ENCODE measurements at places on chromosomes 4 and X. TPM values are rescaled to one million over a fixed set of nuclear protein-coding genes. Genes with fewer than 3 reads are reported as not detected.

GRCh38 chr4:138239491-138239890 is 2.7 kb downstream of the SLC7A11 start:
- DNase-seq, result no peak

DNA sequence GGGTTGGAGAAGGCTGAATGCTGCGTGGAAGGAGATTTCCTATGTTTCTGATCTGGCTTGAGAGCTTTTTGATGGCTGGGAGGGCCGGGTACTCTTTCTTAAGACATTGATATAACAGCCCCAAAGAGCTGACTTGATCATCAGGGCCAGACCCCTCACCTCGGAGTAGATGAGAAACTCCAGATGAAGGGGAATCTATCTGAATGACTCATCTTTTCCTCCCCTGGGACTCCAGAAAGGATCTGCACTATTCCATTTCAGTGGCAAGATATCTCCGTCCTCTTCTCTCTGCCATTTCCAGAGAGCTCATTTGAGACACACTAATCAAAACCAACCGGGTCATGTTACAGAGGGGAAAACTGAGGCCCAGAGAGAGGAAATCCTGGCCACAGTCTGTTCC is 92.9 kb upstream of the MSX1 start:
- no peak for DNase-seq

DNA sequence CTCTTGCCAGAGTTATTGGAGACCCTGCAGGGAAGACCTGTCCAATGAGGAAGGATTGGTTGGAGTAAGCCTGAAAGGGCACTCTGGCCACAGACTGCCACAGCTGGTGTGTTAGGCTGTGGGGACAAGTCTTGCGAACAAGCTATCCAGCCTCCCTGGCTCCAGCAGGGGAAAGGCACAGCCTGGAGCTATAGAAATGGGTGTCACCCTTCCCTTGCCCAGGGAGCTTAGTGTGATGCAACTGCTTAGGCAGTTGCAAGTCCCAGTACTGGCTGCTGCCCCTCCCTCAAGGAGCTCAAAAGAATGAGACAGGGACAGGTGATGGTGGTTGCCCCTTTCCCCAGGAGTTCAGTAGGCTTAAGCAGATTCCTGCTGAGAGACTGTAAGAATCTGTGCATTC is 165.7 kb upstream of the CT83 start:
- no peak for DNase-seq

DNA sequence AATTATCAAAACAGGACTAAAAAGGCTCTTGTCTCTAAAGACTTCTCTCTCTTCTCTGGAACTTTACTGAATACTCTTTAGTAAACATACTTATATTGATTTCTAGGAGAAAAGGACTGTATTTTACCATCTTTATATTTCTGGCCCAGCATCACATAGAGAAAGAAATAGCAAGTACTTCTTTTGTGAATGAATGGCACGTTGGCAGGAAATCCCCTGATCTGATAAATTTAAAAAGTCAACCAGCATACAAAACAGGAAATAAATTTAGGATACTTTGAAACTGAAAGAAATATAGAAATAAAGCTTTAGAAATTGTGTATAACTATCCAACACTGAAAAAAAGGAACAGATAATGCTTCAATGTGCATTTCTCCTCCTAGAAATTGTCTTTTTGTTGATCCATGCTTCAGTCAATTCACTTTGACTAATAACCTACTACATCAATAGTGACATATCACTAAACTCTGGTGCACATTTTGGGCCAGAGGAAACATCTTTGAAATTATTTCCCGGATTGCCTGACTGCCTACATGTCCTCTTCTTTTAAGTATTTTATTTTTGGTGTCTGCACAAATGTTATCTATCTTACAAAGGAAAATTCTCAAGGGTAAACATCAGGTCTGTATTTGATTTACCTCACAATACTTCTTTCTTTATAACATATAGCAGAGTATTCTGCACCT is 183.5 kb upstream of the FSTL5 start:
- DNase-seq, result no peak

GRCh38 chr4:4289941-4290850 is at the start of the genes LYAR and ZBTB49:
TSS of gene LYAR (minus strand) at chr4:4290154. CDS start at chr4:4283742, 6,412 bp downstream.
TSS of gene ZBTB49 (plus strand) at chr4:4290251. CDS start at chr4:4299946, 9,695 bp downstream.
- DNase-seq, result peak; percentile 89

GRCh38 chr4:28639747-28640146 is 1779.1 kb downstream of the STIM2 start:
- no peak for DNase-seq

DNA sequence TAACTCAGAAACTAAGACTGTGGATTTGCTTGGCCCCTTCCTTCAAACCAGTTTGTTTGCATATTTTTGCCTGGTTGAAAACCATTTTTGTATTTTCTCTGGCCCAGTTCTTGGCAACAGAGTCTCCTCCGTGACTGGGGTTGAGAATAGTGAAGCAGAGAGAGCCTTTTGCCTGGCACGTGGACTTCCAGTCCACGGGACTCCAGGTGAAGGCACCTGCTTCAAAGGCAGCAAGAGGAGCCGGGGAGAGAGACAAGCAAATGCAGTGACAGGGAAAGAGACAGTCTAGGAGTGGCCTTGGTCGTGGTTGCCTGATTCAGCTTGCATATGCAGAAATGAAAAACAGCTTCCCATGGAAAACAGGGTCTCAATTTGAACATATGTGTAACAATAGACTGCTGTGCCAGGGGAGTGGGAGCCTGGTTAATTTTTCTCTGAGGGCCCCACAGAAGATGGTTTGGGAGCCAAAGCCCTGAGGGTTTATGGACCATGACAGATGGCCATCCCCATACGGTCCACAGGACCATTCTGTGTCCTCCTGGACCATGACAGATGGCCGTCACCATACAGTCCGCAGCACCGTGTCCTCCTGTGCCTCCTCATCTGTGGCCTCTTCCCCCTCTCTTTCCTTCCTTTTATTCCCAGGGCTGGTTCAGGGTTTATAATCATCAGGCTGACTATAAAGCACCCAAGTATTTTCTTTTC is 272.2 kb upstream of the RASGEF1B start:
- DNase-seq, result no peak

DNA sequence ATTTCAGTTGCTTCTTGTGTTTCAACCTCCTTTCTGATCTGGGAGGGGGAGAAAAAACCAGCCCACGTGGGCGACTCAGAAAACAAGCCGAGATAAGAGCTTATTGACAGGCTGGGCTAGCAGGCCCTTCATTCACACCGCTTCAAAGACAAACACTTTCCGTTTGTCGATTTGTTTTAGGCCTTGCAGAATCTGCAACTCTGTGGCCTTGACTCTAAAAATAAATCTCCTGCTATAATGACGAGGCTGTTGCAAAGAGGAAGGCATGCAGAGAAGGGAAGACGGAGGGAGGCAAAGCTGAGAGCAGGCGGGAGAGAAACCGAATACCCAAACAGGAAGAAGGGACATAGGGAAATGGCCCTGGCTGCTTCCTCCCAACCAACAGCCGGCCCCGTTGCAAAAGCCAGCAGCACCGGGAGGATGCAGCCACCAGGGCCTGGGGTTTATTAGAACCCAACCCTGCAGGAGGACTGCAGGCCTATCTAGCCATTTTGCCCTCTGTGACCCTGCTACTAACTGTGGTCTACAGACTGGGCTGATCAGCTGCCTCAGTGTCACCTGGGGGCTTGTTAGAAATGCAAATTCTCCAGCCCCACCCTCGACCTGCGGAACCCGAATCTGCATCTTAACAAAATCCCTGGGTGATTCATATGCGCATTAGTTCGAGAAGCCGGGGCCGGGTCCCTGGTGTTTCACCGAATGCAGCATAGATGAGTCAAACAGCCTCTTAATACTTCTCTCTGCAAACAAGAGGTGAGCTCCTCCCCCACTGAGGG is 325.5 kb downstream of the BCOR start:
- DNase-seq, result no peak

DNA sequence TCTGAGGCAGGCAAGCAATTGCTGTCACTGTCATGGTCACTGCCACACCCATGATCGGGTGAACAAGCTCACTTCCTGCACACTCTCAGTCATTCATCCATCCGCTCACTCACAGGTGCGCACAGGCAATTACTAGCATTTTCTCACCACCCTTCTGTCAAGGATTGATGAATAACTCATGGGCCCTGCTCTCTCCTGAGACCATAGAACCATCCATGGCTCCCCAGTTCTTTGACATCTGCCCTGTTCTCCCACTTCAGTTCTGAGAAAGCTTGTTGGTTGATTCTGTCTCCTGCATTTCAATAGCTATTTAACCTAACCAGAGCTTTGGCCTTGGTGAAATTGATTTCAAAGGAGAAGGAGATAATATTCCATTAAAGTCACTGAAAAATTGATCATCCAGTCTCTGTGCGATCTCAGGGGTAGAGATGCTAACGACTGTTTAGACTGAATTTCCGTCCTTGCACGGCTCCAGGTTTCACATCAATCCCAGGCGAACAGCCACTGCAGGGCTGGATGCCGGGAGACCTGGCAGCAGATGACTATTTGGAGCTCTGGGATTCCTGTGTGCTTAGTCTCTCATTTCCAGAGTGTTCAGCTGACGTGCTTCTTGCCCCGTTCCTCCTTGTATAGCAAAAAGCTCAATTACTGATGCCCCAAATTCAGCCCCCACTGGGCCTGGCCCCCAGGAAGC is 36.9 kb upstream of the ADRA2C start:
- DNase-seq, result no peak

DNA sequence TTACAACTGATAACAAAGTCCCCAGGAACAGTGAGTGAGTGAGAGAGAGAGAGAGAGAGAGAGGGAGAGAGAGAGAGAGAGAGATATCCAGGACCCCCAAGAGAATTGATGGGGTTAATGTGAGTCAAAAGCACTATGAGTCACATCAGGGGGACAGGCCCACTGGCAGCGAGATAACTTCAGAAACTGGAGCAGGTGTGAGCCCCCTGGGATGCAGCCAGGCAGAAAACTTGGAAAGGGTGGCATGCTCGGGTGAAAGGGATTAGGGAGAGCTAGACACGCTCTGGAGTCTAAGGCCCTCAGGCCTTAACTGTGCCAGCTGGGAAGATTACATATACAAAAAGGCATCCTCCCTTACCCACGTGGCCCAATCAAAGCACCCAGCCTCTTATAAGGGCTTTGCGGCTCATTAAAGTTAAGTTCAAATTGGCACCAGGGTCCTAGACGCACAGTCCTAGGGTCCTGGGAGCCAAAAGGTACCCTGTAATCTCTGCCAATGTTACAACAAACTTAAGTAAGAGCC is 841 bp downstream of the ACOT9 start:
- peak; percentile 53 for DNase-seq

DNA sequence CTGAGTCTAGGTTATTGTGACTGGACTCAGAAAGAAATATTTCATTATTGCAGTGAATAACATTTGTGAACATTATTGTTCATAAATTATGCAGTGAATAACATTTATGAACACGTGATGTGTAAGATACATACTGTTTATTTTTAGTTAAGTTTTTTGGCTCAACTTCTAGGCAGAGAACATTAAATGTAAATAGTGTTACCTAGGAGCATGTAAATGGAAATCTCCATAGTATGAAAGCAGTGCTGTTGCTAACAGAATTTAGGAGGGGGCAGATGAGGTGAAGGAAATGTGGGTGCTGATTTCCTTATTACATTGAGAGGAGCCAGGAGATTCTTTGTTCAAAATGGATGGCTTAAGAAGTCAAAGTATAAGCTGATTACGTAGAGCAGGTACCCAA is 45.0 kb downstream of the HTT start:
- no peak for DNase-seq

DNA sequence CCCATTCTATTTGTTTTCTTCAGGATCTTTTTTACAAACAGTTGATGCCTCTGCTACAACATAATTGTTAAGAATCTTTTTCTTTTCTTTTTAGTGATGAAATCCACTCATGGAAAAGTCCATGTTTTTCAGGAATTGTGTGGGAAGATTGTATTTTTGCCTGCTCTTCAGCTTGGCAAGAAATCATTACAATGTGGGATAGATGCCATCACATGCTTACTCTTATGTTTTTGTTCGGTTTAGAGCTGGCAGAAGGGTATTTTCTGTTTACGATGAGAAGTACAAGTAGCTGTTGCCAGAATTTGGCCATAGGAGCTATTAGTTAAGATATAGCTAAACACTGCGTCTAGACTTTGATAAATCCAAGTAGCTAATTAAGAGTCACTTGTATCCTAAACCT is 2585.3 kb downstream of the ARAP2 start:
- no peak for DNase-seq

- no peak for DNase-seq
These were observed 34.1 kb upstream of the AFF2 start for GRCh38 chrX:148466292-148466691.

GRCh38 chr4:185122681-185123345 is 20.3 kb upstream of the SLC25A4 start:
- no peak for DNase-seq

CNKSR2 gene
- 1.9 TPM for polyA plus RNA-seq

GYPE gene
- 4.2 TPM for polyA plus RNA-seq

DNA sequence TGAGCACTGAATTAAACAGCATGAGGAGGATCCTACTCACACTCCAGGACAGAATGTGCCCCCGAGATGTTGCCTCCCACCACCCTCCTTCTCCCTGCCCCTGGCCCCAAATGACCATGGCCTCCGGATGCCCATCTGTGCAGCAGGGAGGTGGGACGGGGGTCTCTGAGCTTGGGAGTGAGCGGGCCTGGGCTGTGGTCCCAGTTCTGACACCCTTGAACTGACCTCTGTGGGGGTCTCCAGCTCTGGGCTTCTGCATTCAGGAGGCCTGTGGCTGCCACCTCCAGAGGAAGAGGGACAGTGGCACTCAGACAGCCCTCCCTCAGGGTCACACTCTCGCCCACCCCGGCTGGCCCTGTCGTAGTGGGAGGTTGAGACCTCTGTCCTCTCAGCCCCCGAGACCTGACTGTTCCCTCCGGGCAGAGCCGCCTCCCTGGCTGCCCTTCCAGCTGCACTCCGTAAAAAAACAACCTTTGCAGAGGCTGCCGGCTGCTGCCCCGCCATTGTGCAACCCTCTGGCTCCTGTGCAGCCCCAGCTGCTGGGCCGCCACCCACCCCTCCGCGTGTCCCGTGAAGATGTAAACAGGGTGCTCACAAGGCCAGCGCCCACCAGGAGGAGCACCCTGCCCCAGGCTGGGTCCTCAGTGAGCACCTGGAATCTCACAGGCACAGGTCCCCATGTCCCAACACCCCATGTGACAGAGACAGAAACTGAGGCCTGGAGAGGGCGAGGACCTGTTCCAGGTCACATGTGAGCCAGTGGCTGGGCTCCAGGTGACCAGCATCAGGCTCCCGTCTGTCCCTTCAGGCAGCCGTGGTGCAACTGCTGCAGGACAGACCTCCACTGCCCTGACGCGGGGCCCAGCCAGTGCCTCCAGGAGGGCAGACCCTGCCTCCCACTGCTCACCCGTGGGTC is 39.6 kb downstream of the HTRA3 start:
- DNase-seq, result no peak

GRCh38 chrX:132836471-132836870 is 122.0 kb downstream of the HS6ST2 start:
- DNase-seq, result no peak

ARHGAP36 gene
- 0.15 TPM for polyA plus RNA-seq

GRCh38 chr4:41319553-41319952 is 62.8 kb downstream of the UCHL1 start:
- no peak for DNase-seq

ARHGAP6 gene
- 15.0 TPM for polyA plus RNA-seq

- DNase-seq, result no peak
These were observed 541.9 kb downstream of the PACRGL start for GRCh38 chr4:21242163-21242562.
